ENCODE measurements at places on chromosomes 4 and X. TPM values are rescaled to one million over a fixed set of nuclear protein-coding genes. Genes with fewer than 3 reads are reported as not detected.
A peak's percentile ranks its signal among the peaks of the same experiment; 100 is the strongest.

- DNase-seq = peak; percentile 16
Observed at GRCh38 chrX:30593440-30594200, 16.1 kb upstream of the TASL start.

DNA sequence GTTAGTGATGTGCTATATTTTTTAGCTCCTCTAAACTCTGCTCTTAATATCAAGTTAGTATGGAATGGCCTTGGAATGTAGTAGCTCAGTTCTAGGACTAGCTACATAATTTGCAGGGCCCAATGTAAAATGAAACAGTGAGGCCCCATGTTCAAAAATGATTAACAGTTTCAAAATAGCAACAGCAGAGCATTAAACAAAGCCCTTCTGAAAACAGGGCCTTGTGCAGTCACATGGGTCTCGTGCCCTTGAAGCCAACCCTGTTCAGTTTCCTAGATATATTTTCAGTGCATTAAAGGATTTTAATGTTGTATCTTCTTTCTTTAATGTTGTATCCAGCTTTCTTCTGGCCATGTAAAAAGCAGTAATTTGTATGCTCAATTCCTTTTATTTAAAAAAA lies 82.1 kb downstream of the TASL start:
- DNase-seq = no peak

GRCh38 chr4:40195182-40196177 lies 1.4 kb upstream of the RHOH start:
- DNase-seq = no peak

DNA sequence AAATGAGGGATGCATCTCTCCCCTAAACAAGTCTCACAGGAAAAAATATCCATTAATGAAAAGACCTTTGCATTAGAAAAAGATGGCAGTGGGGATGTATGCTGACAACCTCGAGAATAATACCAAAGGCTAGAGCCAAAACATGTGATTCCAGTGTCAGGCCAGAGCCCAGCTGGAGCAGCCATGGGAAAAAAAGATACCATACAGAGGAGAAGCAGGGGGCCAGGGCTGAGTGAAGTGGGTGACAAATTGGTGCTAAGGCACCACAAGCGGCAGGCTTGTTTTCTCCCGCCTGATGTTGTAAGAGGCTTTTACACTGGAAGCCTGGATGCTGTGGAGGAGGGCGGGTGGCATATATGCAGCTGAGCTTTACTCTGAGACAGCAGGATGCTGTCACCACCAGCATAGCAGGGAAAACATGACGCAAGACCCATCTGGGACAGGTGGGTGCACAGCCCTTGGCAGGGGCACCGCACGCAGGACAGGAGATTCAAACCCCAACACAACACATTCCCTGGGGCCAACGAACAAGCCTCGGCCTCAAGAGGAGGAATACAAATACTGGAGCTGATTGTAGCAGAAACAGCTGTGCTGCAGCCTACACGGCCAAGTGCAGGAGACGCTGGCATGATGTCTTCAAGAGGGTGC lies 91.9 kb downstream of the TSPAN5 start:
- DNase-seq = no peak

DNA sequence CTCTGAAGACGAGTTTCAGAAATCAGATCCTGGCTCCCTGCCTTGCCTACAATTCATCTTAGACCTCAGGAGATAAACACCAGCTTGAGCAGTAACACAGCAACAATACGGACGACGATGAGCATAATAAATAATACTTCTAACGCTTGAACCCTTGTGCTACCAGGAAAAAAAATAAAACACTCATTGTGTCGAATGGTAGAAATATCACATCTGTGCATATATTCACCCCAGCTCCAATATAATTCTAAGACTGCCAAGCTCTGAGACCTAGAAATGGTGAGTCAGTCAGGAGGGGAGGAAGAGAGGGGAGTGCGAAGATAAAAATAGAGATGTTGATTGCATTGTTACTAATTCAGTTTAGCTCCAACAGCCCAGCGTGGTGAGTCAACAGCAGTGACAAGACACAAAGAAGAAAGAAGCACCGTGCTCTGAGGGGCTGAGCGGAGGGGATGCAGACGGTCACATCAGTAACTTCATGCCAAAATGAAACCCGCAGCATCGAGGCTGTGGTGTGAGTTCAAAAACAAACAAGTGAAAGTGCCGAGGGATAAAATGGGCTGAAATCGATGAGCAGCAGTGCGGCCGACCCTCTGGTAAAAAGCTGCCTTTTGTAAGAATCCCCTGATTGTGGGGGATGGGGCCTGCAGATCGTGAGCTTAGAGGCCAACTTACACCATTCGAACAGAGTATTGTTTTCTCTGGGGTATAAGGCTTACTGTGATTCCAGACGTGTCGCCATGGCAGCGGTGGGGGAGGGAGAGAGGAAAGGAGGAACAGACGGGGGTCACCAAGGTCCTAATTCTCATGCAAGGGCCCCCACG lies 150.4 kb downstream of the MGST2 start:
- DNase-seq = no peak

- no peak for DNase-seq
Observed at GRCh38 chr4:18435781-18436180, 414.2 kb upstream of the LCORL start.

DNA sequence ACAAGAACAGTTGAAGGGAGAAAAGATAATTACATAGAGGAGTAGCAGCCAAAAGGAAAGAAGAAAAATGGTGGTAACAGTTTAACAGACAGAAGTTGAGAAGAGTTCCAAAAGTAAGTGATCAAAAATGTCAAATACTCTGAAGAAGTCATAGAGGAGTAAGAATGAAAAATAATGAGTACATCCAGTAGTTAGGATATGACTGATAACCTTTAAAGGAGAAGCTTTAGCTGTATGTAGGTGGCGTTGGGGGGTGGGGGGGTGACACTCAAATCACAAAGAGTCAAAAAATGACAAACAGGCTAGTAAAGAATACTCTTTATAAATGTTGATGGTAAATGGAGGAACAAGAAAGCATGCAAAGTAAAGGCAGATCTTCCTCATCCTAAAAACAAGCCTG lies 40.6 kb downstream of the RAB33A start:
- DNase-seq = no peak

GRCh38 chr4:19380600-19380999 lies 871.1 kb upstream of the SLIT2 start:
- no peak for DNase-seq

DNA sequence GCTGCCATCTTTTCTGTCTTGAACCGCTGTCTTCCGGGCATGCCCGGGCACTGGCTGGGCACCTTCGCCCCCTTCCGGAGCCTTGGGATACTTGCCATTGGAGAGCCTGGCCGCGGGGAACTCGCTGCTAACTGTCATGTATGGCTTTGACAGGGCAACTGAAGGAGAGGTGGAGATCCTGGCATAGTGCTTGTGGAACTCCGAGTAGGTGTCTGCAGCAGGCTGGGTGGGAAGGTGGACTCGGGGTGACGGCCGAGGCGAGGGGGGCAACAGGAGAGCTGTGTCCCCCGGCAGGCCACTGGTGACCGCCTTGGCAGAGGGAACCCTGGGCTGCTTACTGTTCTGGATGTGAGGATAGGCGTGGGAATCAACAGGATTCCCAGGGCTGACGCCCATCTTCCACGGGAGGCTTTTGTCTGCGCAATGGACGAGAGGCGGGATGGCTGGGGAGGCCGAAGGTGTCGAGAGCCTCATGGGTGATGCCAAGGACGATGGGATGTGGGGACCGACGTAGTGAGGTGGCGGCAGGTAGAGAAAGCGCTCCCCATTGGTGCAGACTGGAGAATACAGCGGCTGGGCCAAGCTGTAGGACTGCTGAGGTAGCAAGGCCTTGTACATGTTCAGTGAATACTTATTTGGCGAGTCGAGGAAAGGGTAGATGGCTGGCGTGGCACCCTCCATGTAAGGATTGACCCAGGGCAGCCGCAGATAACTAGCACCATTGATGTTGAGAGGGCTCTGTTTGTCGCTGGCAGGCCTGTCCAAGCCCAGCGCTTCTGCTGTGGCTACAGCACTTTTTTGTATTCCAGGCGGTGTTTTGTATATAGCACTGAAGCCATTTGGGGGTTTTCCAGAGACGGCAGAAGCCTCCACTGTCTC lies 23.4 kb downstream of the BCOR start:
- no peak for DNase-seq

GRCh38 chr4:183909187-183909586 lies 4.1 kb downstream of the STOX2 start:
- DNase-seq = no peak

DNA sequence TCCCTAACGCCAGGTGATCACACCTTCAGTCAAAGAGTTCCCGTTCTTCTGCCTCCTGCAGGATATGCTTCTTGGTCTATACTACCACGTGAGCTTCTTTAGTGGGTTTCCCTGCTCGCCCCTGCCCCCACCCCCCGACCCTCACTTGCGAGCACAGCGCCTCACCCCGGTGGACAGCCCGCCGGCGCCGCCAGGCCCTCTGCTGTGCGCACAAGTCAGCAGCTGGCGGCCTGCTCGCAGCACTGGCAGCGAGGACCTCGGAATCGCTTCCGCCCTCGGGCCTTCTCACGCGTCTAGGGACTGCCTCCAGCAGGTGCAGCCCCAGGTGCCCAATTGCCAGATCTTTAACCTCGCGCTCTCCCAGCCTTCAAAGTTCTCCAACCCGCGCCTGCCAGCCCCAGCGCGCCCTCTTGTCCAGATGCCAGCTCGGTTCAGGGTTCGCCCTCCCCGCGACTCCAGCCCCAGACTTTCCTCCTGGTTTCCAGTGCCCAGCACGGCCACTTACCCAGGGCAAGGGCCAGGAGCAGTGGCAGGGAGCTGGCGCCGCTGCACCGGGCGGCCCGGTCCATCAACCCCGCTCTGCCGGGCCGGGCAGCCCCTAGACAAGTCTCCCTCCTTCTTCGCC lies 454 bp downstream of the BTC start:
- DNase-seq = no peak

GRCh38 chr4:151035328-151035727 lies 20.2 kb upstream of the LRBA start:
- DNase-seq = no peak

DNA sequence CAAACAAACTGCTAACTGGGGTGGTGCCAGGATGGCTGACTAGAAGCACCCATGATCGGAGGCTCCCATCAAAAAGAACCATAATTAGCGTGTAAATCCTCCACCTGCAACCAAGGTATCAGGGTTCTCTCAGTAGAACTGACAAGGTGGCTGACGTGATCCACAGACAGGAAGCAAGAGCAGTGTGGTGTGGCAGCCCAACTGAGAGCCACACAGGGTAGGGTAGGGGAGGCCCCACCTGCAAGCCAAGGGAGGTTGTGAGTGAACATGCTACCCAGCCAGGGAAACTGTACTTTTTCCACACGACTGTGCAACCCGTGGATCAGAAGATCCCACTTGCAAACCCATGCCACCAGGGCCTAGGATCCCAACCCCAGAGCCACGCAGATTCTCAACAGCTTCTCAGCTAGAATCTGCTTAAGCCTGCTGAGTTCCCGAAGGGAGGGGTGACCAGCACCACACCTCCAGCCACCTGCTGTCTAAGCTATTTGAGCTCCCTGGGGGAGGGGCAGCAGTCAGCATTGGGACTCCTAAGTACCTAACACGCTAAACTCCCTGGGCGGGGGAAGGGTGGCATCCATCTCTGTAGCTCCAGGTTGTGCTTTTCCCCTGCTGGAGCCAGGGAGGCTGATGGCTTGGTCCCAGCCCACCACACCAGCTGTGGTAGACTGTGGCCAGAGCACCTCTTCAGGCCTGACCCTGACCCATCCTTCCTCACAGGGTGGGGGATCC lies 425.1 kb downstream of the GPM6A start:
- DNase-seq = no peak

GRCh38 chr4:69743476-69744156 lies 16.8 kb downstream of the SULT1B1 start:
- DNase-seq = no peak

DNA sequence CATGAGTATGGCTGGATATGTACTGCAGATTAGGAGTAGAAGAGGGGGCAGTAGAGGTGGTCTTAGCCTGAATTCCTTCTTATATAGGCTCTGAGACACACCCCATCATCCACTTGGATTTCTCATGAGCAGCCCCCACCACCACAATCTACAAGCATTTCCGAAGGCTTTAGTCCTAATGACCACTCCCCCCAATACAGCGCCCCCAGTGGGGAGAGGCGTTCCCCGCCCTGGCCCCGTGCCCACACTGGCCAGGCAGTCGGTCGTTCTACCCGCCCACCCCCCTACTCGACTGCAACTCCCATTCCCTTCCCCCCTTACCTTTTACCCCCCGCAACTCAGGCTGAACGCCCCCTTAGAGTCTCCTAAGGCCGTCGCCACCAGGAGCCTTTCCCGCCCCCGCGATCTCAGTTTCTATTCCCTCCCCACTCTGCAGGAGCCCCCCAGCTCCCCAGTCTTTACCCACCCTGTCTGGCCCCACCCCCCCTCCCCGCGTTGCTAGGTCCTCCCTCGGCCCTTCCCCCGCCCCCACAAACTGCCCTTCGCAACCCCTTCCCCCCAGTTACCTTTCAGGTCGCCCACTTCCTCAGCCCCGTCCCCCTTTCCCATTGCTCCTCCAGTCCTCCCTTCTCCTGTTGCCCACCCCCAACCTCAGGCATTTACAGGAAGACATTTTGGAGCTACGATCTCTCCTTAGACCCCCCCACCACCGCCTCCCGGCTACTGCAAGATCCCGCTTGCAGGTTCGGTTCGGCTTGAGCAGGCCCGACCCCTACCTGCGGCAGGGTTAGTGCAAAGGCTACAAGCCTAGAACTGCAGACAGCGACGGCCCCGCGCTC lies 468 bp downstream of the ZMYM3 start:
- DNase-seq = no peak

- no peak for DNase-seq
Observed at GRCh38 chr4:140641789-140642439, 73.2 kb upstream of the UCP1 start.

The GAGE13 gene
- not detected for total RNA-seq

The DMRTC1 gene
- total RNA-seq = not detected

The TAF7L gene
- not detected for total RNA-seq

The SPANXN3 gene
- total RNA-seq = not detected

The GDPD2 gene
- total RNA-seq = not detected

The RASL11B gene
- total RNA-seq = 0.27 TPM

The GAGE2A gene
- total RNA-seq = not detected

The PNMA5 gene
- total RNA-seq = not detected

The FMR1NB gene
- total RNA-seq = not detected
